ENCODE measurements at places on chromosomes 13 and 19. TPM values are rescaled to one million over a fixed set of nuclear protein-coding genes. Genes with fewer than 3 reads are reported as not detected.

DNA sequence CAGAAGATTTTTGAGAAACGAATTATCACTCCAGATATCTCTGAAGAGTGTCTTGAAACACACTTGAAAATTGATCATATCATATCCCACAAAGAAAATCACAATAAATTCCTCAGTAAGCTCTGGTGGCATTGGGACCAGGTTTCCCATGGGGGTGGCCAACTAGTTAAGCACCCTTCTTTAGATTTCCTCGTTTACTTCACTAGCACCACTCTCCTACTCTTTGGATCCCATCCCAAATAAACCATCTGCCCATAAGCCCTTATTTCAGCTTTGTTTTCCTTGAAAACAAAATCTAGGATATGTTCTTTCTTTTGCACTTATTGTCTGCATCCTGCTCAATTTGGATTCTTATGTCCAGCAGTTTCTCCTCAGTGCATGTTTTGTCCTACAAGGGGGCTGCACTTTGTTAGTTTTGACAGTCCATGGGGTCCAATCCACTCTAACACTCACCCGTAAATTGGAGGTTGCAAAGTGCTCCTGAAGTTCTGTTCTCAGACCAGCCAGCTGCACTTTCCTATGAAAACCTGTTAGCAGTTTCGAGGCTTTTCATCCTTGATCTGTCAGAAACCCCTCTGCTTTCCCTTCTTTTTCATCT is 40.3 kb upstream of the FAM124A start:
- DNase-seq = no peak

- peak; percentile 86 for DNase-seq
Observed at GRCh38 chr13:50617134-50617721, 226.3 kb downstream of the DLEU7 start.

GRCh38 chr13:33193428-33193974 is 92.1 kb downstream of the STARD13 start:
- no peak for DNase-seq

GRCh38 chr13:98279473-98280175 is 102.6 kb upstream of the RNF113B start:
- no peak for DNase-seq

- DNase-seq = peak; percentile 49
Observed at GRCh38 chr13:20525144-20525600, 485 bp downstream of the CRYL1 start.

DNA sequence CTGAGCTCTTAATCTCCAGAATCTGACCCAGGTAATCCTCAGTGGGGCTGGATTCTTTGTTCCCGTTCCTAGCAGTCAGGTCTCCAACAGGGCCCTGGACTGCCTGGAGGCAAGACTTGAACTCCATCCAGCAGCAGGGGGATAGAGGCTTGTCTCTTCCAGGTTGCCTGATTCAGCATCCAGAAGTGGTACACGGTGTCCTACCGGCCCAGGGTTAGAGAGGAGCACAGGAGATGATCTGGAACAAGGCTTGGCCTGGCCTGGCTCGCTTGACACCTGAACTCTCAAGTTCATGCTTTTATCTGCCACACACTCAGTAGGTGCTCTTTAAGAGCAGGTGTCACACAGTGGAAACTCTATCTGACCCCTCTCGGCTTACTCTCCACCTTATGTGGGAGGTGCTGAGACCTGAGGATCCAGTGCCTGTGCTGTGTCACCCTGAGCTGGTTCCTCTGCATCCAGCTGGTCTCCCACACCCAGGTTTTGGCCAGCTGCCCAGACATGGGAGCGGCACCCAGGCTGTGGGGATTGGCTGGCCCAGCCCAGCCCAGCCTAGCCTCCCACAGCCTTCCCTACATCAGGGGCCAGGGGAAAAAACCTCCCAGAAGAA is at the start of gene CYP4F3:
CYP4F3 (plus strand) TSS at position 604 of the 610 bp plus-strand sequence. CDS start 519 bp downstream, outside the sequence.
- DNase-seq = peak; percentile 91

DNA sequence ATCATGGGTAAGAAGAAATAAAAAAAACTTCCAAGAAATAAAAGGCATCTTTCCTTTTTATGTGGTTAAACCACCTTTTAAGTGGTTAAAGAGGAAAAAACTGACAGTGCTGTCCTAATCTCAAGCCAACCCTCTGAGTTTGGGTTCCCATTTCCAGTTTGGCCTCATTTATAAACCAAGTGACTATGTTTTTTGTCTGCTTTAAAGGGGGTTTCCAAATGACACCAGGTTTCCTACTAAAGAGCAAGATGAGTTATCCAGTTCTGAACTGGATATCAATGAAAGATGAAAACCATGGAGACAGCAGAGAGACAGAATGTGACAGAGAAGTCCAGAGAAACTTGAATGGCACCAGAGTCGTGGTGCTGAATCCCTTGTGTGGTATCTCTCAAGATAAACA is 251.5 kb downstream of the ABCC4 start:
- DNase-seq = no peak

DNA sequence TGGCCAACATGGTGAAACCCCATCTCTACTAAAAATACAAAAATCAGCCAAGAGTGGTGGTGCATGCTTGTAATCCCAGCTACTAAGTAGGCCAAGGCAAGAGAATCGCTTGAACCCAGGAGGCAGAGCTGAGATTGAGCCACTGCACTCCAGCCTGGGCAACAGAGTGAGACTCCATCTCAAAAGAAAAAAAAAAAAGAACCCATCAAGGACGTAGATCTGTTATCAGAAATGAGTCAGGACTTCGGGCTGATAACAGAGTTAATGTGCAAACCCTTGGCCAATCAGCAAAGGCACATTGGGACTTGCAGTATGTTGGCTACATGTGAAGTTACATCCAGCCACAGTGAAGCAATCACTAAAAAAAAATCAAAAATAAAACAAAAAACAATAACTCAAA is 4.8 kb upstream of the LGALS7B start:
- no peak for DNase-seq

GRCh38 chr13:30376426-30377311 is 45.6 kb upstream of the UBE2L5 start:
- peak; percentile 14 for DNase-seq

- DNase-seq = no peak
Observed at GRCh38 chr19:6070207-6070681, 40.1 kb downstream of the RFX2 start.

GRCh38 chr13:40792284-40793051 is 3.1 kb downstream of the SLC25A15 start:
- DNase-seq = no peak

DNA sequence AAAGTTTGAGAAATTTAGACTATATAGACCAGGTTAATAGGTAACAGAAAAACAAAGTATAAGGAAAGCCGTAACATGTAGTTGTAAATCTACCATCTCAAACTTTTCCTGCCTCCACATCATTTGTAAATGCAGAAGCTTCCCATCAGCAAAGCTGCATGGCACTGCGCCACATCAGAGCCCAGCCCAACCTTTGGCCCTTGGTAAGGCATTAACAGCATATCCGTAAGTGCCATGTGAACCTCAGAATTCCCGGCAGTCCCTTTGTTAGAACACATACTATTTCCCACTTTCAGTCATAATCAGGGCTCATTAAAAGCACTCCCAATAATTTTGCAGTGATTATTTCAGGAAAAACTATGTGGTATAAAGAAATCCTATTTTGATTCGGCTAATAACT is 51.6 kb downstream of the MPHOSPH8 start:
- DNase-seq = peak; percentile 82

- DNase-seq = no peak
Observed at GRCh38 chr13:31885994-31886393, 145.6 kb upstream of the FRY start.

GRCh38 chr19:7109678-7110289 is 40.3 kb downstream of the ZNF557 start:
- no peak for DNase-seq

DNA sequence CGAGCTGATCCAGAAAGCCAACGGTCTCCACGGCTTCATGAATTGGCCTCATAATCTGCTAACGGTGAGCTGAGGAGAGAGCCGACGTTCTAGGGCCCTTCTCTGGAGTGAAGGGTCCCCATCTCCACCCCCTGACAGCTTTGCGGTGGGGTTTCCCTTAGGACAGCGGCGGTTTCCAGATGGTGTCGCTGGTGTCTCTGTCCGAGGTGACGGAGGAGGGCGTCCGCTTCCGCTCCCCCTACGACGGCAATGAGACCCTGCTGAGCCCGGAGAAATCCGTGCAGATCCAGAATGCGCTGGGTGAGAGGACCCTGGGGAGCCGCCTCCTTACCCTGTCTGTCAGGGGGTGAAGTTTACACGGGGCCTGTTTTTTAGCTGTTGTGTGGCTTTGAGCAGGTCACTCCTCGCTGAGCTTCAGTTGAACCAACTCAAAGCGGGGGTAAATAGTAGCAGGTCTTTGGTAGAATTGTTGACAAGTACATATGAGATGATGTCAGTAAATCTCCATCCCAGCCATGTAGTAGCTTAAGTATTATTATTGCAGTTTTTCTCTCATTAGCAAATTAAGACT is 801 bp downstream of the QTRT1 start:
- DNase-seq = no peak

DNA sequence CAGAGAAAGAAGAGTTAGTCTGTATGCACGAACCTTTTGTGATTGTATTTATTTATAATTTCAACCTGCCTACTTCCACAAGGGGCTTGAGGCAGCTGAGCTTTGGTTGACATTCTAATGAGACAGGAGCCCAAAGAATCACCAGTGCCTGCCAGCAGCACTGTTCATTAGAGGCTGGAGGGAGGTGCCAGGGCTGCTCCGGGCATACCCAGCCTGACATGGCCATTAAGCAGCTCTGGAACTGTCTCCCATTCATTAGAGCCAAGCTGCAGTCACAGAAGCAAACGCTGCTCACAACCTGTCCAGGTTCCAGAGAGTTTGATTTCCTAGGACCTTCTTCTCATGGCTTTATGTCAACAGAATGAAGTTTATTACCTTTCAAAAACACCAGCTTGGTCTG is 425.5 kb downstream of the RFC3 start:
- no peak for DNase-seq

DNA sequence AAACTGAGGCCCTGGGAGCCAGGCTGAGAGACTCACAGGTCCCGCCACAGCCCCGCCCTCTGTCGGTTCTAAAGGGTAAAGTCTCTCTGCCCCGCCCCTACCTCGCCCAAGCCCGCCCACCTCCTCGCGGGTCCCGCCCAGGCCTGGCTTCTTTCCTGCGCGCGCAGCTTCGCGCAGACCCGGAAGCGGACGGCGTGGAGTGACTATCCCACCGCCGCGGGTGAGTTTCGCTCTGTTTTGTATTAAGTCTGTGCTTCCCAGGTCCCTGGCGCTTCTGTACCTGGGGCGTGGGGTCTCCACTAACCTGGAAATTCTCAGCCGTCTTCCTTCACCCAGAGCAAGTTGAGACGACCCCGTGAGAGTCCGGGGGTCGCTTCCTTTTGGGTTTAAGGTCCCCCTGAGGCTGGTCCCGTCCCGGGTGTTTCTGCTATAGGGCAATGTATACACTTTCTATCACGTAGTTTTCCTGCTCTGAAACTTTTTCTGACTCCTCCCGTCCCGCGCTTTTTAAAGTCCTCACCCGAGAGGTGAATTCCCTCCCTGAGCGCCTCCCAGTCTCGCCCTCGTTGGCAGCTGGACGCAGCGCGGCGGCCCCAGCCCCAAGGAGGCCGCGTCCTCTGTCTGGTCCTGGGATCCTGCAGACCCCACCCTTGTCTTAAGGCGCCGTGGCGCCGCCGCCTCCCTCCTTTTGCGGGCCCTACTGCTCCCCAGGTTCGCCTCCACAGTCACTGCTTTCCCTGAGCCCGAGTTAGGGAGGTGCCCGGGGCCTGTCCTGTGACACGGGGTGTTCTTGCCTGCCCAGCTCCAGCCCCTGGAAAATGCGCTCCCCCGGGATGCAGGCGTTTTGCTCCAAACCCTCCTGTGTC is at the start of gene ZNF765:
ZNF765 (plus strand) TSS at position 176 of the 866 bp plus-strand sequence. CDS start 2,867 bp downstream, outside the sequence.
- DNase-seq = peak; percentile 97

GRCh38 chr13:81683521-81683920 is 1342.6 kb upstream of the SPRY2 start:
- no peak for DNase-seq

DNA sequence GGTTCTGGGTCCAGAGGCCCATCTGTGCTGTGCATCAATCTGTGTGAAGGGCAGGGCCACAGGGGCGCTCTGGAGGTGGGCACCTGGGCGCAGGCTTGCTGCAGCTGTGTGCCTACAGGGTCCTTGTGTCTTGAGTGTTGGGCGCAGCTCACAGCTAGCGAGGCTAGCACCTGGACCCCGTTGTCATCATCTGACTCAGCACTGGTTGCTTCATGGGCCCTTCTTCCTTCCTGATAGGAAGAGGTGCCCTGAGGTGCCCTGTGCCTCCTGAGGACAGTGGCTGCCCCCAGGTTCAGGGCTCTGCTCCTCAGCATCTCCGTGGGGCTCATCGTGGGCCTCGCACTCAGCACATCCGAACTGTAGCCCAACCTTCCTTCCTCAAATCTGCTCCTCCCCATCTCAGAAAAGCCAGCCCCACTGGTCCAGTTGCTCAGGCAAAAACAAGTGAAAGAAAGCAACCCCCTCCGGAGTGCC is 54.8 kb downstream of the GATAD2A start:
- no peak for DNase-seq

Gene KIR3DL2
- not detected for total RNA-seq

- no peak for DNase-seq
Observed at GRCh38 chr13:82717249-82717648, 1165.0 kb downstream of the SLITRK1 start.

GRCh38 chr13:37143911-37144310 is 38.4 kb upstream of the CSNK1A1L start:
- no peak for DNase-seq

DNA sequence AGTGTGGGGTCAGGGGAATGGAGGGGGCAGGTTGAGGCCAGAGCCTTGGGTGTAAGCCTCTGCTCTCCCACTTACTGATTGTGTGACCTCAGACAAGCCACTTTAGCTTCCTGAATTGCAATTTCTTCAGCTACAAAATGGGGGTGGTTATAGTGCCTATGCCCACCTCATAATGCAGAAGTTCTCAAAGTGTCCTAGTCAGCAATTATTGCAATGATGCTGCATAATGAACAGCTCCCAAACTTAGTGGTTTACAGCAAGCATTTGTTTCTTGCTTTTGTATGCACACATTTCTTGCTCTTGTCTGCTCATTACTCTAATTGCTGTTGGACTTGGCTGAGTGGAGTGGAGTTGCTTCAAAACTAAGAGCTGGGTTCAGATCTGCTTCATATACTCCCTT is 36.0 kb downstream of the CYP4F22 start:
- no peak for DNase-seq

GRCh38 chr13:113034451-113035212 is 65.6 kb downstream of the MCF2L start:
- peak; percentile 62 for DNase-seq

Gene C5AR1
- total RNA-seq = 0.13 TPM

GRCh38 chr13:91774397-91774796 is 376.0 kb downstream of the GPC5 start:
- DNase-seq = no peak

Gene HSPB6
- not detected for total RNA-seq

Gene PCDH17
- total RNA-seq = not detected

Gene SERPINE3
- total RNA-seq = not detected

DNA sequence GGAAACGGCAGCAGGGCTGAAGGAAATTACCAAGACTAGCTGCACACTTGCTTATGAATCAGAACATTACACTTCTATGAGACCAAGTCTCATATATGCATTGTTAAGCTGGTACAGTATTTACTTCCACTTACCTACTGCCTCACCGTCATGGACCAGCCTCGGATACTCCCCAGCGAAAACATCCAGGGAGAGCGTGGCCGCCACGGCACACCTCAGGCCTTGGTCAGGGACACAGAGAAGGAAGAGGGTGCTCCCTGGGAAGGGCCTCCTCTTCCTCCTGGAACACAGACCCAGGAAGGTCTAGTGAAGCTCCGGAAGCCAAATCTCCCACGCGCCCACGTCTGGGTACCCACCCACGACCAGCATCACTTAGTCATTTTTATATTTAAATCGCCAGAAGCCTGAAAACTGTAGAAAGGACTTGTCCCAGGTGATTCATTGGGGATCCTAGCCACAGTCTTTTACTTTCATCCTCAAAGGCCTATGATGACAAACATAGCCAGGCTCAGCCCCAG is 24.4 kb upstream of the MTIF3 start:
- DNase-seq = no peak

GRCh38 chr13:50549221-50549942 is 294.1 kb downstream of the DLEU7 start:
- no peak for DNase-seq

Measured in HT-29 (cell line).